ENCODE measurements at places on chromosomes 7 and 10.

GRCh38 chr10:78626471-78626870, 442.3 kb upstream of the ZMIZ1 start:
- no peak for DNase-seq

DNA sequence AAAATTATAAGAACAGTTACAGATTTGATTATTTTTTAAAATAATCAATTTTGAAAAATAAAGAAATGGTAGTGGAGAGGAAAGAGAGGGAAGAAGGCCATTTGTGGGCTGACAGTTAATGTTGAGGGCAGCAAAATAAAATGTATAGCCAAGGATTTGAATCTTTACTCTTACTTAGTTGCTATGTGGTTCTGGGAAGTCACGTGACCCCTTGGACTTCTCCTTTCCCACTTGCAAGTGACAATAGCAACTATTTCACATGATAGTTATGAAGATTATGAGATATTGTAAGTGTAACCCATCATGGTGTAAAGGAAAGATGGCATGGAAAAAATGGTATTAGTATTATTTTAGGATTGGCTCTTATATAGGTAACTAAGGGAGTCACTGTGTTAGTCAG, 567.3 kb upstream of the GHITM start:
- no peak for DNase-seq

DNA sequence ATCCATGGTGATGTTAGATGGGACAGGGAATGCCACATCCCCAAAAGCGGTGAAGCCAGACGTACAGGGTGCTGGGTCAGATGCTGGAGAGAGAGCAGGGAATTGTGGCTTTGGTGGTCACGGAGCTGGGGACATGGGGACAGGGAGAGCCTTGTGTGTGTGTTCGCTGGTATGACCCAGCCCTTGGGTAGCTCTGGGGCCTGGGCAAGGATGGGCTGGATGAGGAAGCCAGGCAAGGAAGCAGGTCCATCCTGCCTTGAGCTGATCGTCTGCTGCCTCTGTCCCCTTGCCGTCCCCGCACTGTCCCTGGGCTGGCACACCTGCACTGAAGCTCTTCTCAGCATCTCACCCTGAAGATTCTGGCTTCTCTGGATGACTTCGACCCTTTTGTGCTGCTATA, 15.4 kb upstream of the CLDN4 start:
- DNase-seq = no peak

DNA sequence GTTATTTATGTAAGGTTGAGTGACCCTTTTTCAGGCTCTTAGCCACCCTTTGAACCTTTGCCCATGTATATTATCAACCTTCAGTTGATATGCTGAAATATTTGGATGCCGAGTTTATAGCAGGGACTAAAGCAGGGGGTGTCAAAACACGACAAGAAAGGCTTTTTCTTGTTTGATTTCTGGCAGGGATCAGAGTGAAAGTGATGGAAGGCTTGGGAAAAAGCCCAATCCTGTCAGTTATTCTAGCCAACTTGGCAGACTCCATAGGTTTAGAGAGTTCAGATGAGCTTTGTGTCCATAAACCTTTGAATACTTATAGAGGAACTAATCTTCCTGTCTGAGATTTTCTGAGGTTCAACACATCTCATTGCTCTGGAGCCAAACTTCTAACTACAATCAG, 47.5 kb downstream of the INHBA start:
- no peak for DNase-seq

- DNase-seq = peak; percentile 53
Measured at GRCh38 chr10:110512461-110513187, 14.9 kb downstream of the DUSP5 start.

DNA sequence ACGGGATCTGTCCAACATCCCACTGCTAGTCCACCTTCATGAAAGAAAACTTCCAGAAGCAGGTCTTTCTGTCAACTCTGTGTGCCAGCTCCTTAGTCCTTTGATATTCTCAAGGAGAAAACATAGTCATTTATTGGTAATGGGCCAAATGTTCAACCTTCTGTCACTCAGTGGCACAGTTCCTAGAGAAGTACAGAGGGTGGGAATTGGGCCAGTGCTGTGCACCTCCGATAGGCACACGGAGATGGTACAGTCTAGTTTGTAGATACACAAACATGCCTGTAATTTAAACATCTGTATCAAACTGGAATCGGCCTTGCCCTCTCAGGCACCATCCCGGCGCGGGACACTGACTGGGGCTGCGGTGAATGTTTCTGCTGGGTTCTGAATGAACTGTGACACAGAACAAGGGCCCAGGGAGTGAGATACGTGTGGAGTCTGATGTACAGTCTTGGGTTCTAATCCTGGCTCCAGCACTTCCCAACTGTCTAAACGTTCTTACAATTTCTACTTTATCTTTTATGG, 213.9 kb upstream of the SHH start:
- DNase-seq = no peak

- DNase-seq = no peak
Measured at GRCh38 chr7:114217026-114217806, 197.4 kb upstream of the FOXP2 start.

DNA sequence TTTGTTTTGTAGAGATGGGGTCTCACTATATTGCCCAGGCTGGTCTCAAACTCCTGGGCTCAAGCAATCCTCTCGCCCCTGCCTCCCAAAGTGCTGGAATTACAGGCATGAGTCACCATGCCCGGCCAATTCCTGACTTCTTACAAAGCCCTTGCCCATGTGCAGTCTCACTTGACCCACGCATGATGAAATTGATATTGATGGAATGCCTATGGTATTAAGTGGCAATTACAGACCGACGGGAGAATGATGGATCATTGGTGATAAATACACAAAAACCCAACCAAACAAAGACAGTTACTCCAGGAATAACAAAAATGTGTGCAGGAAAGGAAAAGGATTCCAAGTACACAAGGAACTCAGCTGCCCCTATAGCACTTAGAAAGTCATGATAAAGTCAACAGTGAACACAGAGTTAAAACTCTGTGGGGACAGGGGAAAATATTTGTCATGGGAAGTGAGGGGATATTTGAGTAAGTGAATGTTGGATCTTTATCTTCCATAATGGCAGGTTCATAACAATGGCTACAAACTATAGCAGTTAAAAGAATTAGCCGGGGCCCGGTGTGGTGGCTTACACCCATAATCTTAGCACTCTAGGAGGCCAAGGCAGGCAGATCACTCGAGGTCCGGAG, 21.6 kb downstream of the HIP1 start:
- DNase-seq = no peak

DNA sequence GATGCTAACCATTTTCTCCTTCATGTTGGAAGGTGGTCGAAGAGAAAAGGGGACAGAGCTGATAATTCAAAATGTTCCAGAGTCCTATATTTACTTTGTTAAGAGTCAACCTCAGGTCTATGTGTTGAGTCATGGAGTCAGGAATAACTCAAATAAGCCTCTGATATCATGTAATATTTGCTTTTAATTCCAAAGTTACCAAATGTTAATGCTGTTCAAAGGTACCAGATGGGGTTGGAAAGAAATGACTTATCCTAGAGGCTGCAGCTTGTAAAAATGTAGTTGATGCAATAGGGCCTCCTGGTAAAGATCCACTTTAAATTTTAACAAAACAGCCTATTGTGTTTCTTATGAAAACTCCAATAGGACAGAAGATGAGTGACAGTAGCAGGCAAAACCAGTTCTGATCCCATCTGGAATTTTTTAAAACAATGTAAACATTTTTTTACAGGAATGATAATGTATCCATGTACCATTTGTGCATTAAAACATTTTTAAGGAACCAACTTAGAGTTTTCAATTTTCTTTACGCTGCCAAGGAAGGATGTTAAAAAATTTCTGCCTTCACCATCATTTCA, 218.2 kb downstream of the ANK3 start:
- DNase-seq = no peak

GRCh38 chr10:12543589-12543988, 194.2 kb downstream of the CAMK1D start:
- no peak for DNase-seq

GRCh38 chr10:49106451-49106850, 8.9 kb downstream of the VSTM4 start:
- no peak for DNase-seq

DNA sequence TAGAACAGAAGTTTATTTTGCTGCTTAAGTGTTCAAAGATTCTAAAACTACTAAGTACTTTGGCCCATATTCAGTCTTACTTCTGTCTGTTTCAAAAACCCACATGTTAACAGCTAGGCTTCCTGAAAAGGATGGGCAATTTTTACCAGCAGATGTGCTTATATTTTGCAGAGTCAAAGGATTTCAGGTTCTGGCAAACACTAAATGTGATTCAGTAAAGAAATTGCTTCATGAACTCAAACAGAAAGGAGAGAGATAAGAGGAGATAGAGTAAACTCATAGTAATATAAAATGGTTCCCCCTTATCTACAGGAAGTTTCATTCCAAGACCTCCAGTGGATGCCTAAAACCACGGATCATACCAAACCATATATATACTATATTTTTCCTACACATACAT, 248.5 kb downstream of the AGMO start:
- no peak for DNase-seq

GRCh38 chr10:80253266-80253962, 36.0 kb downstream of the MAT1A start:
- no peak for DNase-seq

GRCh38 chr7:77202481-77202976, 2.9 kb upstream of the FGL2 start:
- DNase-seq = no peak

DNA sequence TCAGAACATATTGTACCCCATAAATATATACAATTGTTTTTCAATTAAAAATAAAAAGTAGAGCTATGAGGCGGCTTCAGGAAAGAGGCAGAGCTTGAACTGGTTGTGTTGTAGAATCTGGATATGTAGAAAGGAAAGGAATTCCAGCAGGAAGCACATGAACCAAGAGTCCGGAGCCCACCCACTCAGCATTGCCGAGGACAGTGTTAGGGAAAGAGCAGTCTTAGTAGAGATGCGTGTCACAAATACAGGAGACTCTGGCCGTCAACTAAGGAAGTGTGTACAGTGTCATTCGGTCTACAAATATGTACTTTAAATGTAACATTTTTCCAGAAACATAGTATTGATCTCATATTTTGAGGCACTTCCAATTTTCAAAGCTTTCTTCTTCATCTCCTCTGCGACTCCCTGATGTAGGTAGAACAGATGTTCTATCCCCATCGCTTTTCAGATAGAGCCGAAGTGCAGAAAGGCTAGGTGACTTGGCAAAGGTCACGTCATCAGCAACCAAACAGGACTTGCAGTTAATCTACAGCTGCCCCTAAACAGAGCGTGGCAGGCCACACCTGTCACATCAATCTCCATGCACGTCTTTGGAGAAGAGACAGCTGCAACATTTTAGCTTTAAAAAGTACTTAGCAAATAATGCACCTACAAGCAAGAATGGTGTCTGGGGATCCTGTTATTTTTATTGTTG, 25.3 kb upstream of the GJD4 start:
- no peak for DNase-seq

DNA sequence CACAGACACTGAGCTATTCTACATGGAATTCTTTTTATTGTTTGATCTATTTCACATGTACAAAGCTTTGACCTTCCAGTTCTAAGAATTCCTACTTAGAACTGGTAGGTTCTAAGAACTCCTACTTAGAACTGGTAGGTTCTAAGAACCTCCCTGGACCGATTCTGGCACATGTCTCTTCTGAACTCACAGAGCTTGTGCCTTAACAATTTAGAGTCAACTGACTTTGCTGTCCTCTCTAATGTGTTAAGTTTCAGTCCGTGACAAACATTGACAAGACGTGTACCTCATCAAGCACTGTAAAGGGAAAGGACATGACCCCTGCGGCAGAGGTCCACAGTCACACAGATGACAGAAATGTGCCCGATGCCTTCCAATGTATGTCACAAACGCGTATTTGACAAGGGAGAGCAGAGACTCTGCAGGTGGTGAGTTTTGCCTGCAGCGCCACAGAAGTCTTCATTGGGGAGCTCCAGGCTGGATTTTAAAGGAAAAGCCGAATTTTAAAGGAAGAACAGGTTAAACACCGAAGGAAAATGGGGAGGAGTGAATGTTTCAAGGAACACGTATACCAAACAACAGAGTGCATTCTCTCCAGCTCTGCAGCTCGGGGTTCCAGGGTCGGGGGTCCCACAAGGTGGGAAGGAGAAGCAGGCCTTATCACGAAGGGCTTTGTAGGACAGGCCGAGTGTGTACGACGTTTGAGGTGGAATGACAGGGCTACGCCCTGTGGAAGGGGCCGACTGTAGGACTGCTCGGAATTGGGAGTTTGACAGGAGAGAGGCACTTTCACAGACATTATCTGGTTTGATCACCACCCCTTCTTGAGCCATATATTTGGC, 161.1 kb upstream of the KLF14 start:
- DNase-seq = no peak

- no peak for DNase-seq
Measured at GRCh38 chr10:71831646-71832552, 19.2 kb downstream of the PSAP start.

DNA sequence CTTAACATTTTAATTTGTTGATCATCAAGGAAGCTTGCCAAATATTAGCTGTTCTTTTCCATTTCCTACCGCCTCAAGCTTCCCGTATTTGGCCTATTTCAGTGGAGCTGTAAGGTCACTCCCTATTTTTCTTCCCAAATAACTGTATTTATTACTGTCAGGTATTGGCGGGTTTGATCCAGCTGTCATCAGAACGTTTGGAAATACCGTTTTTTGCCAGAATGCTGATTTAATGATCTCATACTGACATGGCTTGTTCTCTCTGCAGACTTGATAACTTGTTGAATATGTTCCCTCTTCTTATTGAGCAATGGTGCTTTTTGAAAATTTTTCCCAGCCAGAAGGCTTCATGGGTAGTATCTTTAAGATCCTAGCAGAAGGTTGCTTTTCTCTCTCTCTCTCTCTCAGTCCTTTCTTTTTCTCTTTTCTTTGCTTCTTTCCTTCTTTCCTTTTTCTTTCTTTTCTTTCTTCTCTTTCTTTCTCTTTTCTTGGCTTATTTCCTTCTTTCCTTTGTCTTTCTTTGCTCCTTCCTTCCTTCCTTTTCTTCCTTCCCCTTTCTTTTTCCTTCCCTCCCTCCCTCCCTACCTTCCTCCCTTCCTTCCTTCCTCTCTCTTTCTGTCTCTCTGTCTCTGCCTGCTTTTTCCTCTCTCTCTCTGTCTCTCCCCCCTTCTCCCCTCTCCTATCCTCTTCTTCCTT, 42.1 kb downstream of the CUX1 start:
- no peak for DNase-seq

DNA sequence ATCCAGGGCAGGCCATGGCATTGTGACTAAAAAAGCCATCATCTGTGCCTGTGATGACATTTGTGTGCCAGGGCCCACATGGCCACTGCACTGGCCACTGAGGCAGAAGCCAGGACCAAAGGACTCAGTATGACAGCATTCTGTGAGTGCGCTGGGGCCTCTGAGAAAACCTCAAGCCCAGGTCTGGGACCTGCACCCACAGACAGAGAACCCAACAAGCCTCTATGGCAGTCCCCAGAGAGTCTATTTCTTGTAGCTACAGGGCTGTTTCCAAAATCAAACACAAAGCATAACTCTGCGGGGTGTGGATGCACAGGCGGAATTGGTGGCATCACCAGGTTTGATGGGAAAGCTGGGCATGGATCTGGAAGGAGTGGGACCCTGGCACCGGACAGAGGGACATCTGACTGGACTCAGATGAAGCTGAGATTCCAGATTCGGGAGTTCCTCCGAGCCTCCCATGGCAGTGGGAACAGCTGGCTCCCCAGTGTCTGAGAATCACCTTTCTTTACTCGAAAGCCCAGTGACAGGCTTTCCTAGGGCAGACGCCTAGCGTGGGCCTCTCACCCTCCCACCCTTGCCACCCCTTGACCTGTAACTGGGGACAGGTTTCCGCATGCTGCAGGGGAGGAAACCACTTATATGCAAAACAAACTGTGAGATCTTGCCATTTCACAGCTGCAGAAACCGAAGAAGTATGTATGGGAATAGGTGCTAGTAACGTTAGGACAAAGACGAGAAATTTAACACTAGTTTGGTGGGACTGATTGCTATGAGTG, 70.6 kb upstream of the RHEB start:
- no peak for DNase-seq
